ENCODE measurements at places on chromosomes 12 and 14. TPM values are rescaled to one million over a fixed set of nuclear protein-coding genes. Genes with fewer than 3 reads are reported as not detected.

Gene TMEM132D
- total RNA-seq = 0.23 TPM

GRCh38 chr14:64337888-64338615 lies 43.9 kb upstream of the ESR2 start:
- peak; percentile 82 for DNase-seq

Gene TPPP2
- total RNA-seq = not detected

- peak; percentile 30 for DNase-seq
Measured at GRCh38 chr12:15856097-15856982, 25.8 kb upstream of the STRAP start.

DNA sequence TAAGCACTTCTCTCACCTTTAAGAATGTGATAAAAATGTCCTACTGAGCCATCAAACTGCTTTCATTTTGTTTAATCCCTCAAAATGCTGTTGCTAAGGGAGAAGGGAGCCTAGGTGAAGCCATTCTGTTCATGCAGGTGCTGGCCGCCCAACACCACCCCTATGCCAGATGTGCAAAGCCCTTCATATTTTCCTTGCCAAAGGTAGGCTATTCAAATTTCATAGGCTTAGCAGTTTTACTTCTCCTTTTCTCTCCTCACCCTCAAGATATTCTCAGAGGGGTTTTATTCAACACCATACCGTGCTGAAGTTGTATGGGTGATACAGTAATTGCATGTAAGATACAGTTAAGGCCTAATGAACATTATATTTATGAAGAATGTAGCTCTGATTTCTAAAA lies 461.7 kb downstream of the GXYLT1 start:
- DNase-seq = no peak

DNA sequence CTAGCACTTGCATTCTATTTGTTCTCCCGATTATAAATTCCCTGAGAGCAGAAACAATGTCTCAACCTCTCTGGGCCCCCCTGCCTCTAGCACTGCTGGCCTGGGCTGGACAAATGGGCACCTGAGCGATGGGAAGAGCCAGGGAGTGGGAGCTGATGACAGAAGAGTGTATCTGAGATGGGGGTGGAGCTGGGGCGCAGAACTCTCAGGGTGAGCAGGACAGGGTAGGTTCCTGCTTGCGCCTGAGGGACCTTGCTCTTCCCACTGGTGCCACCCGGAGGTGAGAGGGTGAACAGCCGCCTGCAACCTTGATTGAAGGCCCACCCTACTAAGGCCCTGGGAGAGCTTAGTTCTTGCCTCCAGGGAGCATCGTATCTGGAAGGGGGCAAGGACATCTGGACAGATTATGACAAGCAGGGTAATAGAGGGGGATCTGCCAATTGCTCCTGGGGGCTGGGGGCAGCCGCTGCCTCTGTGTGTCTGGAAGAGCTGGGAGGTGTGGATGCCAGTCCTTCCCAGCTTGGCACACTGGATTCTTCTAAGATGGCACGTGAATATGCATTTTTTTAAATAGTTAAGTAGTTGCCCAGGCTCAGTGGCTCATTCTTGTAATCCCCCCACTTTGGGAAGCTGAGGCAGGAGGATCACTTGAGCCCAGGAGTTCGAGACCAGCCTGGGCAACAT lies 43.0 kb upstream of the TSPAN9 start:
- DNase-seq = peak; percentile 97

GRCh38 chr14:32332415-32333316 lies 3.6 kb downstream of the AKAP6 start:
- no peak for DNase-seq
